Glutamatergic neuron (in vitro differentiated cells): ENCODE measurements at places on chromosomes 16 and 17.

GRCh38 chr16:2856061-2856670, 1.8 kb downstream of the PRSS22 start:
- no peak overlapping the region for H3K4me3 ChIP-seq
- no peak for DNase-seq
- peaks cover 2% of the 10 kb centered on the region for H3K4me1 ChIP-seq
- H3K27ac ChIP-seq, result no peak overlapping the region
- H3K27me3 ChIP-seq, result peaks cover 6% of the 10 kb centered on the region
- peaks cover 7% of the 10 kb centered on the region for H3K36me3 ChIP-seq

DNA sequence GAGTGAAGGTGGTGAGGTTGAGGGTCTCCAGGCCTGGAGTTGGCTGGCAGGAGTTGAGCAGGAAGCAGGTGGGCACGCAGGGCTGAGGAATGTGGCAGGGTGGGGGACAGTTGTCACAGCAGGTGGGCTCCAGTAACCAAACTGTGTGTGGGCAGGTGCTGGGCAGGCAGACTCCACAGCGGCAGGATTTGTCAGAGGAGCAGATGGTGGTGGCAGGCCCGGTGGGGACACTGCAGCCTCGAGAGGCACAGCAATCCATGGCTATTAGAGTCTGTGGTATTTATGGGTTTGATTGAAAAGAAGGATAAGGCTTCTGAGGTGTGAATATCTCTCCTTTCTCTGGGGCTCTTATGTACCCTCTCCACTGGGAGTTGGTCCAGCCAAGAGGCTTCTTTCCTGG, at the start of gene KRTAP3-3:
Gene KRTAP3-3 (minus strand): TSS at position 326 of the 400 bp plus-strand sequence. CDS start 67 bp downstream, at position 259.
- H3K4me3 ChIP-seq, result peak within 1 kb of the TSS; percentile 47
- H3K4me1 ChIP-seq, result peaks cover 18% of the 10 kb centered on the region
- peaks cover 6% of the 10 kb centered on the region for H3K27me3 ChIP-seq
- H3K36me3 ChIP-seq, result no peaks in the 10 kb centered on the region
- peak within 1 kb of the TSS; percentile 84 for H3K27ac ChIP-seq

GRCh38 chr16:12896562-12896961, 4.8 kb upstream of the SHISA9 start:
- DNase-seq, result no peak
- H3K36me3 ChIP-seq, result no peaks in the 10 kb centered on the region
- no peak overlapping the region for H3K27ac ChIP-seq
- peaks cover 8% of the 10 kb centered on the region for H3K27me3 ChIP-seq

DNA sequence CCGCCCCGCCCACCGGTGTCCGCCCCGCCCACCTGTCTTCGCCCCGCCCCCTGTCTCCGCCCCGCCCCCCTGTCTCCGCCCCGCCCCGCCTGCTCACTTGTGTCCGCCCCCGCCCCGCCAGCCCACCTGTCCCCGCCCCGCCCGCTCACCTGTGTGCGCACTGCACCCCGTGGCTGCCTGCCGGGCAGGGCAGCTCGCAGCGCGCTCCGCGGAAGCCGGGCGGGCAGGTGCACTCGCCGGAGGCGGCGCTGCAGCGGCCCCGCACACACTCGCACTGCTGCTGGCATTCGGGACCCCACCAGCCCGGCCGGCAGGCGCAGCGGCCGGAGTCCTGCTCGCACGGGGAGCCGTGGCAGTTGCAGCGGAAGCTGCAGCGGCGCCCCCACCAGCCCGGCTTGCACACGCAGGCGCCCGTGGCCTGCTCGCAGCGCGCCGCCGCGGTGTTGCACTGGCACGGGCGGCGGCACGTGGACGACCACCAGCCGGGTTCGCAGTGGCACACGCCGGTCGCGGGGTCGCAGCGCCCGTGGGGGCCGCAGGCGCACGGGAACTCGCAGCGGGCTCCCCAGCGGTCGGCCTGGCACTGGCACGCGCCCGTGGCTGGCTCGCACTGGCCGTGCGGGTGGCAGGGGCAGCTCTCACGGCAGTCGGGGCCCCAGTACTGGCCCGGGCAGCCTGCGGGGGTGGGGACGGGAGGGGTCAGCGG, 2.1 kb downstream of the SCARF1 start:
- H3K4me1 ChIP-seq, result peaks cover 20% of the 10 kb centered on the region
- no peak overlapping the region for H3K27ac ChIP-seq
- DNase-seq, result peak; percentile 62
- peaks cover 10% of the 10 kb centered on the region for H3K27me3 ChIP-seq

- no peak for DNase-seq
- H3K27ac ChIP-seq, result no peak overlapping the region
- H3K4me3 ChIP-seq, result no peak overlapping the region
- no peaks in the 10 kb centered on the region for H3K4me1 ChIP-seq
- H3K36me3 ChIP-seq, result no peaks in the 10 kb centered on the region
These were observed 9.8 kb downstream of the CLN3 start for GRCh38 chr16:28482026-28482425.

GRCh38 chr17:79831265-79832217, 7.7 kb downstream of the CBX4 start:
- peaks cover 5% of the 10 kb centered on the region for H3K4me1 ChIP-seq
- H3K27me3 ChIP-seq, result peaks cover 20% of the 10 kb centered on the region
- H3K27ac ChIP-seq, result no peak overlapping the region
- no peaks in the 10 kb centered on the region for H3K36me3 ChIP-seq
- DNase-seq, result no peak

DNA sequence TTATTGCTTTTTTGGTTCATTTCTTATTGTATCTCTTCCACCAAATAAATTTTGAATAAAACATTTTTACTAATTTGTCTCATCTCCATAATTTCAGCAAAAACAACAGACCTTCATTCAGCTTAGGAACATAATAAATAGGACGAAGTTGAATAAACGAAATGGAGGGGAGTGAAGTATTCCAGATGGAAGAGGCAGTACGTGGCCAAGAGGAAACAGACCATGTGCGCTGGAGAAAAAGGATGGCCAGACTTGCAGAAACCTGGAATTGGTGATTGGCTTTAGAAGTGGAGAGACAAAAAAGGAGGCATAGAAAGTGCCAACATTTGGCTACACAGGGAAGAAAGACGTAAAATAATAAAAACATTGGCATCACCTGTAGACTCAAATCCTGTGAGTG, 113.5 kb downstream of the USP22 start:
- H3K27me3 ChIP-seq, result no peaks in the 10 kb centered on the region
- no peaks in the 10 kb centered on the region for H3K36me3 ChIP-seq
- no peak for DNase-seq
- no peak overlapping the region for H3K4me3 ChIP-seq
- peaks cover 14% of the 10 kb centered on the region for H3K4me1 ChIP-seq
- H3K27ac ChIP-seq, result no peak overlapping the region

GRCh38 chr16:974611-975261, 4.0 kb upstream of the LMF1 start:
- H3K4me1 ChIP-seq, result peaks cover 27% of the 10 kb centered on the region
- no peak for DNase-seq
- H3K27ac ChIP-seq, result no peak overlapping the region
- H3K27me3 ChIP-seq, result peaks cover 20% of the 10 kb centered on the region

GRCh38 chr17:78272181-78272913, 40.9 kb downstream of the TMEM235 start:
- H3K27me3 ChIP-seq, result no peaks in the 10 kb centered on the region
- no peaks in the 10 kb centered on the region for H3K36me3 ChIP-seq
- DNase-seq, result no peak
- H3K27ac ChIP-seq, result no peak overlapping the region

- DNase-seq, result no peak
- no peaks in the 10 kb centered on the region for H3K4me1 ChIP-seq
- no peaks in the 10 kb centered on the region for H3K36me3 ChIP-seq
- H3K4me3 ChIP-seq, result no peak overlapping the region
- H3K27me3 ChIP-seq, result no peaks in the 10 kb centered on the region
These were observed 62.4 kb downstream of the VMP1 start for GRCh38 chr17:59769887-59770286.

DNA sequence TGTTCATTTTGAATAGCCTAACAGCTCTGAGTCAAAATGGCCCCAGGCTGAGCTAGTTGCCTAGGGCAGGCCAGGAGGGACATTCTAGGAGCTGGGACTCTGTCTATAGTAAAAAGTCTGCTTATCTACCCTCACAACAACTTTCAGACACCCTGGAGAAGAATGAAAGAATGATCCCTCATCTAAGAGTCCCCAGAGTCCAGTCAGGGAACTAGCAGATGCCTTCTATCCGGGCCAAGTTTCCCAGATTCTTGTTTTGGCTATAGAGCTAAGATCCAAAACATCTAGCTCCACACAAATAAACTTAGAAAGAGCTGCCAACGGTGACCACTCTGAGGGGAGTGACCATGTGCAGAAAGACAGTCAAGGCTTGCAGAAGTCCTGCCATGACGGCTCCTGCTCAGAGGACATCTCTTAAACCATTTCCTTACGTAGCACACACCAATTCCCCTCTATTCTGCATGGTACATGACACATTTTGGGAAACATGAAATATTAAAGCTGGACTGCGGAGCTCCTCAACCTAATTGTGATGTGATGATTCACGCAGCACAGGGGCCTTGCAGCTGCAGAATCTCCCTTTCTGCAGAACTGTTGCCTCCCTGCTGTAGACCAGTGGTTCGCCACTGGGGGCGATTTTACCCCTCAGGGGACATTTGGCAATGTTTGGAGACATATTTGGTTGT, 24.2 kb downstream of the FAM20A start:
- no peaks in the 10 kb centered on the region for H3K36me3 ChIP-seq
- no peak for DNase-seq
- H3K4me3 ChIP-seq, result no peak overlapping the region
- H3K27me3 ChIP-seq, result peaks cover 3% of the 10 kb centered on the region
- H3K4me1 ChIP-seq, result peaks cover 5% of the 10 kb centered on the region

GRCh38 chr17:59190806-59191205, 19.0 kb upstream of the SMG8 start:
- H3K4me3 ChIP-seq, result no peak overlapping the region
- no peaks in the 10 kb centered on the region for H3K4me1 ChIP-seq
- DNase-seq, result no peak
- H3K27ac ChIP-seq, result no peak overlapping the region
- H3K27me3 ChIP-seq, result no peaks in the 10 kb centered on the region

DNA sequence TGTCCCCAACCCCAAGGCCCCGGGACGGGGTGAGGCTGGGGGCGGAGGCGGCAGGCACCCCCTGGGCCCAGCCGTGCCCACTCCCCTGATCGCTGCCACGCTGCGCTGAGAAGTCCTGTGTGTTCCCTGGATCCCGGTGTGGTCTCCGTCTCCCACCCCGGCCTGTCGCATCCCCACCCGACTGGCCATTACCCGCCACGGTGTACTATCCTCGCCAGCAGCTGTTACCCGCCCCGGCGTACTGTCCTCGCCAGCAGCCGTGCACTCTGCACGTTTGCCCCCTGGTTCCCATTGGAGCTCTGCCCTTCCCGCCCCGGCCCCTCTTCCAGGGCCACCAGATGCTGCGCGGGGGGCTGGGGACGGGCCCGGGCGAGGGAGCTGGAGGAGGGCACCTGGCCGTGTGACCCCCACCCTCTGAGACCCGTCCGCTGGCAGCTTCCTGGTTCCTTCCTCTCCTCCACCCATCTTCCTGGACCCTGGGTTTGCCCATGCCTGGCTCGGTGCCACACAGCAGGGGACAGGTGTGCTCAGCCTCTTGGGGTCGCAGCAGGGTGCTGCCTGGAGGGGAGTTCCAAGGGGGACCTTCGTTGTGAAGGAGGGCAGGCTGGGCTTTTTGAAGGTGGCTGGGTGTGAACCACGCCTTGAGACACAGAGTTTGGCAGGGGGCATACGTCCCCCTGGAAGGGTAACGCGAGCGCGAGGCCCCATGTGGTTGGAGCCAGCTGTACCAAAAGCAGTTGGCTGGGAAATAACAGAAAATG, 19.7 kb downstream of the BAHCC1 start:
- H3K27me3 ChIP-seq, result peaks cover 12% of the 10 kb centered on the region
- no peaks in the 10 kb centered on the region for H3K36me3 ChIP-seq
- no peak overlapping the region for H3K27ac ChIP-seq
- no peak overlapping the region for H3K4me3 ChIP-seq

GRCh38 chr16:73426433-73427160, 378.7 kb upstream of the ZFHX3 start:
- no peak for DNase-seq
- H3K36me3 ChIP-seq, result no peaks in the 10 kb centered on the region
- no peak overlapping the region for H3K4me3 ChIP-seq
- H3K4me1 ChIP-seq, result peaks cover 3% of the 10 kb centered on the region
- H3K27ac ChIP-seq, result no peak overlapping the region
- peaks cover 5% of the 10 kb centered on the region for H3K27me3 ChIP-seq

- H3K4me1 ChIP-seq, result peaks cover 58% of the 10 kb centered on the region
- H3K27ac ChIP-seq, result peak overlapping the region; percentile 80
- H3K4me3 ChIP-seq, result peak overlapping the region; percentile 13
- DNase-seq, result no peak
These were observed 167.1 kb upstream of the MAF start for GRCh38 chr16:79767421-79768275.

DNA sequence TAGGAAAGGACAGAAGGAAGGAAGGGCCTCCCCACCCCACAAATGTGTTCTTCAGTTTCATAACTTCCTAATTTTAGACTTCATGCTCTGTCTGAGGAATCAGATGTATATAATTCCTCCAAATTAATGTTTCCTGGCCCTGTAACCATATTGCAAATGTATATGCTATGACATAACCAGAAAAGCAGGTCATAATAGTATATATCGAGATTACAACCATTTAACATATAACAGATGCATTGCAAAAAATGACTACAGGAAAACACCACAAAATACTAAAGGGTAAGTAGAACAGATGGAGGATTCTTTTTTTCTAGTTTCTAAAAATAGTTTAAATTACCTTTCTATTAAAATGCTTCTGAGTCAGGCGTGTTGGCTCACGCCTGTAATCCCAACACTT, 3.1 kb upstream of the EXOC7 start:
- H3K36me3 ChIP-seq, result no peaks in the 10 kb centered on the region
- no peak overlapping the region for H3K27ac ChIP-seq
- H3K4me1 ChIP-seq, result peaks cover 3% of the 10 kb centered on the region

GRCh38 chr17:72515291-72516065, 394.7 kb downstream of the SOX9 start:
- no peak overlapping the region for H3K27ac ChIP-seq
- peaks cover 11% of the 10 kb centered on the region for H3K4me1 ChIP-seq
- DNase-seq, result no peak
- no peaks in the 10 kb centered on the region for H3K27me3 ChIP-seq

GRCh38 chr17:43994272-43995149, 9.9 kb upstream of the NAGS start:
- no peak overlapping the region for H3K27ac ChIP-seq
- peaks cover 1% of the 10 kb centered on the region for H3K27me3 ChIP-seq
- no peak overlapping the region for H3K4me3 ChIP-seq
- H3K4me1 ChIP-seq, result peaks cover 2% of the 10 kb centered on the region
- H3K36me3 ChIP-seq, result no peaks in the 10 kb centered on the region
- peak; percentile 82 for DNase-seq

DNA sequence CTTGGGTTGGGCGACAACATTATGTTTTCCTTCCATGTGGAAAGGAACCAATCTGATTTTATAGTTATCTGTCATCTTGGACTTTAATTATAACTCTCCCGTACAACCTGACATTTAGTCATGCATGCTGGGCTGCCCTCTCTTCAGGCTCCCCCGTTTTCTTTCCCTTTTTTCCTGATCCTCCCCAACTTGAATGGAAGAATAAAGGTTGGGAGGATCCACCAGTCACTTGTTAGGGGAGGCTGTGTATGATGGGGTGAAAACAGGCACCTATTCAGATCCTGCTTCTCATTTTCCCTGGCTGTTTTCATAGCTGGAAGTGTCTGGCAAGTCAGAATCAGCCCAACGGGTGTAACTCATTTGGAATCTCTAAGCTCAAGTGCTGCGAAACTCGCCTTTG, 267.2 kb upstream of the SALL1 start:
- no peaks in the 10 kb centered on the region for H3K27me3 ChIP-seq
- H3K36me3 ChIP-seq, result no peaks in the 10 kb centered on the region
- no peaks in the 10 kb centered on the region for H3K4me1 ChIP-seq
- no peak overlapping the region for H3K4me3 ChIP-seq

- H3K36me3 ChIP-seq, result no peaks in the 10 kb centered on the region
- no peak overlapping the region for H3K4me3 ChIP-seq
- peaks cover 3% of the 10 kb centered on the region for H3K27me3 ChIP-seq
These were observed 35.0 kb upstream of the ICAM2 start for GRCh38 chr17:64055183-64056142.
